ENCODE measurements at places on chromosomes 12 and 14.
A peak's percentile ranks its signal among the peaks of the same experiment; 100 is the strongest.

DNA sequence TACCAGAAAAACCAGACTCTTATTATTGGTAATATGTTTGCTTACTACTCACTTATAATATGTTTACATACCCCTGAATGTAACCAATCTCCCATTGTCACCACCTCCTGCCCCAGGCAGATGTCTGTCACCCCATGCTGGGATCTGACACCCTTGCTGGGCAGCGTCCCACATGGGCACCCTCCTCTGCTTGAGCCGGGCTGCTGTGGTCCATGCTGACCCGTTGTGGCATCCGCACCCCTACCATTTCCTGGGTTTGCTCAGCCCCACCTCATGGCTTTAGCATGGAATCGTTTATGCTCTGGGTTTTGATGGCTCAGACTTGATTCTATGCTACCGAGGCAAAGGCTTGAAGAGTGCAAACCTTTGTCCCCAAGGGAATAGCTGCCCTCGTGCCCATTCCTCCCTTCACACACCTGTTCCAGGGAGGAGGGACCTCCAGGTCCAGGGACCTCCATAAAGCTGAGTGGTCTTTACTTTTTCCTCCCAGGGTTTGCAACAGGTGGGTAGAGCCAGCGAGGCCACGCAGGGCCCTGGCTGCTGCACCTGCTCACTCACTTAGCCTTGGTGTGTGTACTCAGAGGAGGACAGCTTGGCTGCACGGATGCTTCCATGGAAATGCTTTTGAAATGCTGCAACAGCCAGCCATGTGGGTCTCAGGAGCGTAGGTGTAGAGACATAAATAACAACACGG, 68.7 kb downstream of the PRMT8 start:
- DNase-seq, result no peak

DNA sequence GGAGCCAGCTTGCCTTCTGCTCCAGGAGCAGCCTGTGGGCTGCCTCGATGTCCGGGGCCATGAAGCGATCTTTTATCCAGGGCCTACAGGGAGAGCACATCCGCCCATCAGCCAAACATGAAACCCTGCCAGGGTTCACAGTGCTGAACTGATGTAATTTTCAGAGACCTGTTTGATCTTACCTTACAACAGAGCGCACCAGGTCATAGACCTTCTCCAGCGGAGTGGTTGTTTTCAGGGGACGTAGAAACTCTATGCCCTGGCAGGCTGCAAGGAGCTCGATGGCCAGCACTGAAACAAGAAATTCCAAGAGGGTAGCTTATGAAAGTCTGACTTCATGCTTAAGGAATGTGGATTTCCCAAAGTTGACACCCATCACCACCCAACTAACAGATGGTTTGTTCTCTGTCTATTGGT, 19.7 kb downstream of the HAL start:
- DNase-seq, result no peak

DNA sequence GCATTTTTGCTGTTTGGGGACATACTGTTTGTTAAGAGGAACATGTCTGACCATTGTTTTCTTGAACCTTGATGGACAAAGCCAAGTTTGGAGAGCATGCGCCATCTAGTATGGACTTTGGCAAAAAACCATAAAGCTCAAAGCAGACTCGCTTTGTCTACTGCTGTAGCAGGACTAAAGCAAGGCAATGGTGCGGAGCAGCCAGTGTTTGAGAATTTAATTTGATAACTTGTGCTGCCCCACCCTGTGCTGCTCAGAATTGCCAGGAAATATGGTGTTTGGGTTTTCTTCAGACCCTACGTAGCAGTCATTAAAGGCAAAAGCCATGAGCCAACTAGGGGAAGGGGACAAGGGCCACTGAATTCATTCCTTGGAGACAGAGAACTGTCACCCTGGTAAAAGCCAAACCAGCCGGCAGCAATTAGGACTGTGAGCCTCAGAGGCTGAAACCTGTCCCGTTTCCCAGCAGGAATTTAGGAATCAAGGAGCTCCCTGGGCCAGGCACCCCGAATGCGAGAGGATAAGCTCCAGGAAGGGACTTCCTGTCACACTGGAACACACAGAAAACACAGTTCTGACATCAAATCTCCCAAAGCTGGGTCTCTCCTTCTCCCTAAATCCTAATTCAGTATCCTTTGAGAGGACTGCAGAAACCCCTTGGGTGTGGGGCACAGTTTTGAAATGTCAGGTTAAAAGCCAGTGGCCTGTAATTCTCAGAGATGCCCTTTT, 1.1 kb downstream of the AVIL start:
- DNase-seq, result no peak

DNA sequence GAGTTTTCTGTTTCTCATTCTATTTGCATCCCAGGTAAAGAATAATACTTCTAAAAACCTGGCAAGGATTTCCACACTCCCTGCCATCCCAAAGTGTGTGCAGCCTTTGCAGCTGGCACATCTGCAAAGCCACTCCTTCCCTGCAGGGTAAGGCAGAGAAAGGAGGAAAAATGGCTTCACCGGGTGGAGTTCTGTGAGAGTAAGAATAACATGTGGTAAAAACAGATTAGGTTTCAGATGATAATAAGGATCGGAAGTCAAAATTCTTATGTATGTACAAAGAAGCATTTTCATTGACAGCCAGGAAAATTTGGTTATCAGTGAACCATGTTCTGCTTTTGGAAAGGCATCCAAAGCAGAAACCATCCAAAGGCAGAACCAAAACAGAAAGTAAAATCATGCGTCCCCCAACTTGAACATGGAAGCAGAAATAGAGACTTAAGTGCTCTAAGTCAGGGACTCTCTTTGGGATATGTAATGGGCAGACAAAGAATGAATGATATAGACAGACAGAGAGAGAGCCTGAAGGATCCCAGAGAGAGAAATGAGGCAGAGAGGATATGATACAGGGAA, 192.6 kb upstream of the CCDC196 start:
- DNase-seq, result no peak

GRCh38 chr12:7142056-7142644, 12.0 kb downstream of the CLSTN3 start:
- peak; percentile 63 for DNase-seq

DNA sequence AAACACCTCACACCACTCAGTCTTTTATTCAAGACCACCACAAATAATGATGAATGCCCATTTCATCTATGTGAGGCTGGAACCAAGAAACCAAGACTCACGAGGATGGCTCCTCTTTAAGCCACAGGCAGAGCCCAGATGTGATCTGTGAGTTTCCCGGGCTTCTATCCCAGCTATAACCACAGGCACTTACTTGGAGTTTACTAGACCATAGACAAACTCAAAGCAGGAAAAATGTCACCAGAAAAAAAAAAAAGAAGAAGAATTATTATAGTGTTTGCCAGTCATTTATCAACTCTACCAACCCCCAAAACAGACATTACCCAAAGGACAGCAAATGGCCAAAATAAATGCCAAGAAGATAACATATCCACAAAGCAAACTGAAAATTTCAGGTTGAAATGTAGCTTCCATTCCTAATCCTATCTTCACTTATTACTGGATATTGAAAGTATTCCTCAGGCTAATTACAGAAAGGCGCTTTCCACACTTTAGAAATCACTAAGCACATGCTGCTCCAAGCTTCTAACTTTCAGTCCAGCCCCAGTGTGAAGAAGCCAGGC, 44.7 kb downstream of the ZFYVE1 start:
- DNase-seq, result no peak

DNA sequence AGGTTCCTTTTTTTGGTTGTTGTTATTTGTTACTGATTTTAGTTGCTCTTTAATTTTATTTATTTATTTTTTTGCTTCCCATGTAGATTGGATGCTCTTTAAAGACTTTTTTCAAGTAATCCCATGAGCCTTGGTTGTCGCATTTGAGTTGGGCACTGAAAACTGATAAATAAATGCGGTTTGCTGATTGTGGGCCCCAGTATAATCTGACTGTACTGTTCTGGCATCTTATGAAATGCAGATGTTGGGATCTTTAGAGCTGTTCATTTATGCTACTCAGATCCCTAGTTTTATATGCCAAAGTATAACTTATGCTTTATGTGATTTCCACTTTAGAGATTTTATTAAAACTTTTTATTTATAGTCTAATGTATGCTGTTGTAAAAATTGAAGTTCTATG, 33.3 kb downstream of the WNK1 start:
- DNase-seq, result no peak

GRCh38 chr12:13428538-13429265, 232.2 kb downstream of the EMP1 start:
- no peak for DNase-seq

DNA sequence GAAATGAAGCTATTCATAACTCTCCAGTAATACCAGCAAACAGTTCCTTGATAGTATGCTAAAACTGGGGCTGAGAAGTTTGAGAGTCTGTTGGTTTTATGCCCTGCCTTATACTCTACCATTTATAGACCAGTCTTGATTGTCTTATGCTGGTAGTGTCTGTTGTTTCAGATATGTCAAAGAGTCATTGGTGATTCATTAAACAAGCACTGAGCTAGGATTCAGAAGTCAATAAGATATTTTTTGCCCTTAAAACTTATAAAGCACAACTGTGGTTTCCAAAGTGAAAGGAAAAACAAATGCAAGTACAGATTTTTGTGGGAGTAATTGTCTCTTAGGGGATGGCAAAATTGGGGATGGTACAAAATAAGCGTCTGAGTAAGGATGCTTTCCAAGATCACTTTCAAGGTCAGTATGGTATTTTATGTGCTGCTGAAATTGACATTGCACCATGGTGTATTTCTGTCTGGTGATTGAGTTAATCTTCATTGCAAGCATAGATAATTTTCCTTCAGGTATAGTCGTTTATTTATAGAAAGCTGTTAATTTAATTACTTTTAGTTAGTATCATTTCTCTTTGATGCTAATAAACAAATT, 289.5 kb upstream of the E2F7 start:
- DNase-seq, result no peak

- DNase-seq, result peak; percentile 74
Measured at GRCh38 chr12:4855121-4855924, 54.4 kb upstream of the KCNA1 start.

GRCh38 chr14:84926656-84927055, 603.3 kb upstream of the FLRT2 start:
- DNase-seq, result no peak

- DNase-seq, result no peak
Measured at GRCh38 chr12:15336768-15337553, 14.7 kb downstream of the PTPRO start.

GRCh38 chr14:30291216-30291615, 267.7 kb upstream of the G2E3 start:
- no peak for DNase-seq

DNA sequence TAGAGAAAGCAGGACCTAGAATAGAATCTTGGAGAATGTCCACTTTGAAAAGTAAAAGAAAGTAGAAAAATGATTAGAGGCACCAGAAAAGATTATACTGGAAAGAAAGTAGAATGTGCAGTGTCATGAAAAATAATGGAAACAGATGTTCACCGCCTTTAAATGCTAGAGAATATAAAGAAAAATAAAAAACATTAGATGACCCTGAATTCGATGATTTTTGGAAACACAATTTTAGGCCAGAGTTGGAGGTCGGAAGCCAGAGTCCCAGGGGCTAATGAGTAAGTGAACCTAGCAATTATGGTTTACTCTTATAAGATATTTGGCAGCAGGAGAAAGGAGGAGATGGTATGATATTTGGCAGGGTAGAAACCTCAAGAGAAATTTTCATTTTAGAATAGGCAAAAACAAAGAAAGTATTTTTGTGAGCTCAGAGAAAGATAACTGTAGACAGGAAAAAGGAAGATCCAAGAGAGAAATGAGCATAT, 37.7 kb downstream of the GYS2 start:
- no peak for DNase-seq

DNA sequence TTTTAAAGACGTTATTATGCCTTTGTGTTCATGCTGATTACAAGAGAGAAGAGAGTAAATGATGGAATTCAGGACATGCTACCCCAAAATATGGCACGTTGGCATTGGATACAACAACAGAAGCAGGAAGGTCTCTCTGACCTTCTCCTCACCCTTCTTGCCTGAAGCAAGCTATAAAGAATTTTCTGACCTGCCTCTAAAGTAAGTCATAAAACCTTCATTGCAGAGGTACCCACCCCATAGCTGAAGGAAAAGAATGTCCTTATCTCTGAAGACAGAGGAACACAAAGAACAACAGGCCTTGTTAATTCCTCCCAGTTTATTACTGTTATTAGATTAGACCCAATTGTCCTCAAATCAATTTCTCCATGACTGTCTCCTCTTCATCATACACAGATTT, 176.2 kb downstream of the FBXL14 start:
- DNase-seq, result no peak

DNA sequence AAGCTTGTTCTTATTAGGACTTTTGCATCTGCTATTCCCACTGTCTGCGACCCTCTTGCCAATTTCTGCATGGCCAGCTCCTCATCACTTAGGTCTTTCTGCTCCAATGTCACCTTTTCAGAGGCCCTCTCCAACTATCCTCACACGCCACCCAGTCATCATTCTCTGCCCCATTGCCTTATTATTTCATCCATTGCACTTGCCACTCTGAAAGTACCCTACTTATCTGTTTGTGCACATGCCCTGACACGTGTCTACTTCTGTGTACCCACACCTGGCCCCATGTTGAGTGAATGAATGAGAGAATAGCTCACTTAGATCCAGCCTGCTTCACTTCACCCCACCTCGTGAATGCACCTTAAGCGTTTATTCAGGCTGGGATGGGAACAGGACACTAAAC, 218.7 kb upstream of the TBX3 start:
- DNase-seq, result no peak

DNA sequence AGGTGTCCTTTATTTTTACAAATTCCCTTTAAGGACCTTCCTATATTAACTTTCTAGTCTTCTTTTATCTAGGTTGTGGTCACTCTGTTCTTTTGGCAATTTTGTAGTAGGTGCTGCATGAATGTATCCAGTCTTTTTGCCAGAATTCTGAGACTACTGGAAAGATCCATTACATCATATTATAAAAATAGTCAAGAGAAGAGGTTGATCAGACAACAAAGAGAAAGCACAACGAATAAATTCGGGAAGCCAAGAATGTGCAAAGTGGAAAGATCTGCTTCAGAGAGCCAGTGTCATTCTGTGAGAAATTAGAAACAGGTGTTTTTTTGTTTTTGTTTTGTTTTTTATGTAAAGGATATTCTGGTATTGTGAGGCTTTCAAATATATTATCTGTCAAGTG, 15.8 kb upstream of the SLC16A7 start:
- DNase-seq, result no peak

DNA sequence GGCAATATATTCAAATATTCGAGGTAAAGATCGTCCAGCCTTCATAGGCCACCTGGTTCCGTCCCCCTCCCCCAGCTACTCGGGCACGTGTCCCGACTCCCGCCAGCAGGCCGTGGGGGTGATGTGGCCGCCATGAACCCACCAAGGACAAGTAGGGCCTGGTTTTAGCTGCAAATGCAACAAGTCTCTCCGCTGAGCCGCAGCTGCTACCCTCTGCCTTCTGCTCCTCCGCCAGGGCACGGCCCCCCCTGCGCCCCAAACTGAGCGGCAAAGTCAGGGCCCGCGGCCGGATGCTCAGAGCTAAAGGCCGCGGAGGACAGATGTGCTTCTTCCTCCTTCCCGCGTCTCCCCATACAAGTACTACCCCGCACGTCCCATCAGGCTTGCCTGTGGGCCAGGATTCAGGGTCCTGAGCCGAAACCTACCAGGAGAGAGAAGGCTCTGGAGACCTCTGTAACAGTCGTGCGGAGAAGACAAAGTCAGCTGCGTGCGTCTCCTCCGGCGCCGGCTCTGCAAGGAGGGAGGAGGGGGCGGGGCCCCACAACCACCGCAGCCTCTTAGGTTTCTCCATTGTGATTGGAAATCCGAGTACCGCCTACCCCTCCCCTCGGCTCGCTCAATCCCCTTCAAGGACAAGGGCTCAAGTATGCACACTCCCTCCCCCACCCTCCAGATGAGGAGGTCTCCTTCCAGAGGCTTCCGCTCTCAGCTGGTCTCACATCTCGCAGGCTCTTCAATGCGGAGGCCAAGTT, at the start of gene LDHB:
TSS of gene LDHB (minus strand) at position 517 of the 752 bp plus-strand sequence. CDS start 3,171 bp downstream, outside the sequence.
- peak; percentile 93 for DNase-seq
